ENCODE measurements at places on chromosomes 5 and 9.

- peak; percentile 46 for DNase-seq
Observed at GRCh38 chr9:75087289-75087823, 599 bp downstream of the NMRK1 start.

- no peak for DNase-seq
Observed at GRCh38 chr5:135055396-135055795, 21.4 kb upstream of the PITX1 start.

DNA sequence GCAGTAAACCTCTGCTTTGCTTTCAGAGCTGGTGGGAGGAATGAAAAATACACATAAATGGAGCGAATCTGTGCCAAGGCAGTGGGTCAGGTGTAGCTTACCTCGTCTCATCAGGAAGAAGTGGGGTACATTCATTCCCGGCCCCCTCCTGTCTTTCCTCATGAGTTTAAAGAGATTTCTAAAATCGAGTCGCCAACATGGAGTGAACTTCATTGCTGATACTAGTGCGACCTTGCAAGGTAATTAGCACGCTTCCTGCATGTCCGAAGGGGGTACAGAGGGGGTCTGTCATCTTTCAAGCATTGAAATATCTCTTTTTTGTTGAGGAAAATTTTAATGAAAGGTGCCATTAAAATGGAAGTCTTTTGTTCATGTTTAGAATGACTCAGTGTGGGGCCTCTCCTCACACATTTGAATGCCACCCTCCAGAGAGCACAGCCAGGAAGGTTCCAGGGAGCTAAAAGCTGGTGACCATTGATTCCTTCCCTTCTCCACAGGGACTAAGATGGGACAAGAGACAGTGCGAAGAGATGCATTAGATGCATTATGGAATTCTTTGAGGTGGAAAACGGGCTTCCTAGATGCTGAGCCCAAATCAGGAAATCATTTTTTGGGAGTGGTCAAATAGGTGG lies 114.2 kb downstream of the IRX1 start:
- DNase-seq = no peak

- DNase-seq = no peak
Observed at GRCh38 chr5:38013107-38013506, 173.3 kb upstream of the GDNF start.

GRCh38 chr5:95728494-95729114 lies 2.5 kb upstream of the RHOBTB3 start:
- DNase-seq = no peak

DNA sequence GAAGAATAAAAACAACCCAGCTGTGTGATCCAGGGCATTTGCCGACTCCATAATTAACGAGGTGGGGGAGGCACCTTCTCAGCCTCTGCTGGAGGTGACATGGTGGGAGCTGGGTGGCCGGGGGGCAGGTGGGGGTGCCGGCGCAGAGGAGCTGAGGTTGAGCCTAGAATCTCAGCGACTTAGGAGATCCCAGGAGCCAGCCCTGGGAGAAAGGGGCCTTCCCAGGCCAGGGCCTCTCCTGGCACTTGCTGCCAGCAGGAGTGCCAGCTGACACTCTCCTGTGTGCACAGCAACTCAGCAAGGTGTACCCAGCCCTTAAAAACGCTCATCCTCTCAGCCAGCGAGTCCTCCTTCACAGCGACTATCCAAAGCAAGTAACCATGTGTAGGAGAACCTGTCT lies 62.8 kb upstream of the FCN1 start:
- no peak for DNase-seq

GRCh38 chr5:177132136-177133095 lies 1.2 kb upstream of the NSD1 start:
- DNase-seq = peak; percentile 21

GRCh38 chr5:56774957-56775356 lies 40.4 kb upstream of the MAP3K1 start:
- no peak for DNase-seq

DNA sequence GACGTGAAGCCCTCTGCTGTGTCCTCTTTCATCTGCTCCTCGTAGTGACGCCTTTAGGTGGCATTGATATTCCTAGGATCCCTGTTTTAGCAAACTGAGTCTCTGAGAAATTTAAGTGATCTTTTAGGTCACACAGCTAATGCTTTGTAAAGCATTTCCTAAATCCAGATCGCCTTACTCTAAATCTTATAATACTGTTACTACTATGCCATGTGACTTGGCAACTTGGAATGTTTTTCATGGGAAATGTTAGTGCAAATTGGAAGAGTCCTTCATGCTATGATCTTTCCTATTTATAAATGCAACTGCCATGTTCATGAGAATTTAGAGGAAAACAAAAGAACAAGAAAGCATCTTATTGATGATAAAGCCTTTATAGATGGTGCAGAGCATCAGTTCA lies 212.2 kb downstream of the TRIO start:
- DNase-seq = no peak

DNA sequence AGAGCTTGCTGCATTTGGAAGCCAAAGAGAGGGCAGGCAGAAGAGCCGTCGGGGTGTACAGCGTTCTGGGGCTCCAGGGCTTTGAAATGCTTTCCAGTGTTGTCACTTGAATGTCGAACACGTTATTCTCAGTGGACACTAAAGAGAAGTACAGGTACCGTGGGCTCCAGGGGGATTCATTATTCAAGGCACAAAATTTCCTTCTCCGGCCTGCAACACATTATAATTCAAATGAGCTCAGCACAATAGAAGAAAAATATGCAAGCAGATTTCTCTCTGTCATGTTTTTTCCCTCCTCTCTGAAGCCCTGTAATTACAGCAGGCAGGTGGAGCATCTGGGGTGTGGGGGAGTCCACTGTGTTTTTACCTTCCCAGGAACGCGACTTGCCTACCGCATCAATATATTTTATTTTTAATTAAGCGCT lies 293.1 kb downstream of the ZSWIM6 start:
- no peak for DNase-seq

DNA sequence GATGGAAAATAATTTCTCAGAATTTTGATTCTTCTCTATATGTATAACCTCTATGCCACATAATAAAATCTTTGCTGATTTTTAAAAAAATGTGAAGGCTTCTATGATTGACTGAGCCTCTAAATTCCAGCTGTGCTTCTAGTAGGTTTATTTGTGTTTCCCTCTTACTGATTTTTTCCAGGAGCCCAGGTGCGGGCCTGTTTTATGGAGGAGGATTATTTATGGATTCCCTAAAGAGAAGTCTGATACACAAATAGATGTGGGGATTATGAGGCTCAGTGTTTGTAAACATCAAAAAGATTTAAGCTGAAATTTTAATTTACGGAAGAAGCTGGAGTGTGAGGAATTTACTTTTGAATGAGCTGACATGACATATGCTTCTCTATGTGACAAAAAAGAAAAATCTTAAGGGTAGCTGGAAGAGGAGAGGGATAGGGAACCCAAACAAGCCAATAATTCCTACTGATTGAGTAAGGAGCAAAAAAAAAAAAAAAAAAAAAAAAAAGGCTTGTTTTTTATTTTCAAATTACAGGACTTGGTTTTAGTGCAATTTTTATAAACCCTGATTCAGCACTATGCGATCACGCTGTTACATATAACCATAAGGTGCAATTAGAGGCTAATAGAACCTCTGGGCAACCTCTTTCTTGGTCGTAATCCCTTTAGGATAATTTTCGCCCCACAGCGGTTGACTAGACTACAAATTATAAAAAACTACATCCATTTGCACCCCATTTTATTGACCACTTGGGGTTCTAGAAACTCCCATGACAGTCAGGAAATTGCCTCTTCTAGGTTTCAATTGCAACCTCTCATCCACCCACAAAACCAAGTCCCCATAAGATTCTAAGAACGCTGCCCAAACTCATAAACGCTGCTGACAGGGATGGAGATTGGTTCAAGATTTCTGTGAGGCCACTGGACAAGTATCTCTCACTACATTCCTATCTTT lies 44.4 kb upstream of the RAI14 start:
- DNase-seq = no peak

DNA sequence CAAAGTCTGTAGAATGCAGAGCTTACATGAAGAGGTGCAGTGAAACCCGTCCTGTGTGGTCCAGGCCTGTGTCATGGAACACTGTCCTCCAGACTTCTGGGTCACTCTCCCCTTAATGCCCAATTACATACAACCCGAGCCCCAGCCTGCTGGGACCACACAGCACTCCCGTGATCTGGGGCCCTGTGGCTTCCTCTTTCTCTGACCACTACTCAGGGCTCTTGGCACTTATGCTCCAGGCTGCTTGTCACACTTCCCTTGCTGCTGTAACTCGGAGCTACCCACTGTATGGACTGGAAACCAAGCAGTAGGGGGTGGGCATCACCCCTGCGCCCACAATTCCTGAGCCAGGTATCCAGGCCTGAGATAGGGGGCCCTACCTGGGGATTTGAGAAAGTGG lies 10.3 kb upstream of the IL3 start:
- DNase-seq = no peak

DNA sequence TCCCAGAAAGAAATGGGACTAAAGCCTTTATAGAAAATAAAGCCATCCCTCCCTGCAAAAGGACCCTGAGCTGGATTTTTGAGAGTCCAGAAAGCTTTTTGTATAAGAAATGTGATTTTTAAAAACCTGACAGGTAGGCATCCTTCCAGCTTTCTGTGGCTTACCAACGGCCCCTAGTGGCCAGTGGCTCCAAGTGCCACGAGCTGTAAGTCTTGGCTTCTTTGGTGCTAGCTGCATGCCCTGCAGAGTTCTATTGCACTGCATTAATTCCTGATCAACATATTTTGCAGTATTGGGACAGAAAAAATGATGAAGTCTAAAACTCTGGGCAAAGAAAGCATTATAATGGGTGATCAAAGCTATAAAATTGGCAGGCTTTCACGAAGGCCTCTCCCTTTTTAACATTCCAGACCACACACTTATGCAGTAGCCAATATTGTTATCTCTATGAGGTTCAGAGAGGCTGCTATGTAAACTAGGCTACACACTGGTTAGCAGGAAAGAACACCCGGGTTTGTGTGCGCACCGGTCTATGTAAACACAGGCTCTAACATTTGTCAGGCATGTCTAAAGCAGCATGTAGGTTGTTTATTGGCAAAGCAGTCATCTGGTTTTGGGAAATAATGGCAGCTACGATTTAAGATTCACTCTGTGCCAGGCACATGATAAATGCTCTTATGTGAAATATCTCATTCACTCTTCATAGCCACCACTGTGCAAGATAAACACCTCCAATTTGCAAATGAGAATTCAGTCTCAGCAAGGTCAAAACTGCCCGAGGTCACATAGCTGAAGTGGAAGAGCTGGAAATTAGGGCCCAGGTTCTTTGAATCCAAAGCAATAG lies 55.2 kb downstream of the NMUR2 start:
- DNase-seq = peak; percentile 6

DNA sequence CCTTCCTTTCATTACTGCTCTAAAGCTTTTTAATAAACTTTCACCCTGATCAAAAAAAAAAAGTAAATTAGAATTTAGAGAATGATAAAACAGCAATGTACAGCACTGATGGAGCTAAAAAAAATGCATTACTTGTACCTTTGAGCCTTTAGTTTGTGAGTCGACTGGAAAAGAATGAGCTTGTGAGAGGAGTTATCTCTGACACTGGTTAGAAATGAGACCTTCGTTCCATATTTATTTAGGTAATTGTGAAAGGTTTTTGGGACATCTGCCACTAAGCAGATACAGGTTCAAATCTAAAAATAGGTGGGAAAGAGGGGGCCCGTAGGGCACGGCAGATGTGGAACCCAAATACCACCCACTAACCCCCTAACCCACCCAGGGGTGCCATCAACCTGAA lies 376.8 kb downstream of the ICE1 start:
- DNase-seq = no peak

- DNase-seq = no peak
Observed at GRCh38 chr5:54379590-54379989, 69.2 kb upstream of the ARL15 start.

- DNase-seq = peak; percentile 88
Observed at GRCh38 chr5:98428806-98429205, 344.7 kb upstream of the RGMB start.

- no peak for DNase-seq
Observed at GRCh38 chr9:136696502-136696901, 9.2 kb upstream of the AGPAT2 start.

DNA sequence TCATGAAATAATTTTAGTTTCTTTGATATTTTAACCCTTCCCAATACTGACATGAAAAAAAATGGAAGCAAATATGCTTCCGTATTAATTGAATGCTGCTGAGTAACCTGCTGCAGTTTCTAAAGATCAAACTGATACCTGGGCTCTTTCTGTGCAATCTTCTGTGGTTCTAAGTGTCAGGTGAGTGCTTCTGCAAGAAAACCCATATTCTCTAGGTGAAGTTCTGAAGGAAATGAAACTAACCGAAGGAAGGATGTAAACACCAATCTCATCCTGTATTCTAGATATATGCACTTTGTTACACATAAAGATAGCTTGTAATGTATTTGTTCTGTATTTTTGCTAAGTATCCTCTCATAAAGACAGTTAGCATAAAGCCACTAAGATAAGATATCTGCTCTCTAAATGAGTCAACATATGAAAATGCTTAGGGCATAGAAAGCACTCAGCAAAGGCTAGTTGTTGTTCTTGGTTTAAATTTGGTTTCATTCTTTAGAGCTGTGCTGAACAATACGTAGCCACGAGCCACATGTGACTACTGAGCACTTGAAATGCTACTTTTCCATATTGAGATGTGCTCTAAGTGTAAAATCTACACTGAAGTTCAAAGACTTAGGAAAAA lies 52.0 kb downstream of the ITGA2 start:
- peak; percentile 17 for DNase-seq

DNA sequence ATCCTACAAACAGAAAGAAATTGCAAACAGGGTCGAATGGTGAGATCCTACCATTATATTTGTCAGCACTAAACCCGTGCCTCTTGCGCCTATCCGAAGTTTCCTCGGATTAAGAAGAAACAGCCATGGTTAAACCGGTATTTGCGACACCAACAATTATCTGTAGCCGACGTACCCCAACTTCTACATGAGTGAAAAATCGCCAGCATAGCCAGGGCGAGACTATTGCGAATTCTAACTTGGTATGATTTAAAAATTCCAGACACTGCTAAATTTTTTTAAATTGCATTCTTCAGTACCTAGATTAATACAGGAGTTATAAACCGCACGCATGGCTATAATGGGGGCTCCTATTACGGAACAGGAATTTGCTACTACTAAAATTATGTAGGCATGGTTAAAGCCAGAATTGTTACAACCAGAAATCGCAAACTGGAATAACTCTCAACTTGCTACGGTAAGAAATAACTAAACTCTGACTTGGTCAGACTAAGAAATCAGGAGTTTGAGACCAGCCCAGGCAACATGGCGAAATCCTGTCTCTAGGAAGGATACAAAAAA lies 25.3 kb upstream of the ANXA2R start:
- DNase-seq = no peak

GRCh38 chr5:120327180-120327579 lies 136.9 kb upstream of the PRR16 start:
- DNase-seq = no peak

DNA sequence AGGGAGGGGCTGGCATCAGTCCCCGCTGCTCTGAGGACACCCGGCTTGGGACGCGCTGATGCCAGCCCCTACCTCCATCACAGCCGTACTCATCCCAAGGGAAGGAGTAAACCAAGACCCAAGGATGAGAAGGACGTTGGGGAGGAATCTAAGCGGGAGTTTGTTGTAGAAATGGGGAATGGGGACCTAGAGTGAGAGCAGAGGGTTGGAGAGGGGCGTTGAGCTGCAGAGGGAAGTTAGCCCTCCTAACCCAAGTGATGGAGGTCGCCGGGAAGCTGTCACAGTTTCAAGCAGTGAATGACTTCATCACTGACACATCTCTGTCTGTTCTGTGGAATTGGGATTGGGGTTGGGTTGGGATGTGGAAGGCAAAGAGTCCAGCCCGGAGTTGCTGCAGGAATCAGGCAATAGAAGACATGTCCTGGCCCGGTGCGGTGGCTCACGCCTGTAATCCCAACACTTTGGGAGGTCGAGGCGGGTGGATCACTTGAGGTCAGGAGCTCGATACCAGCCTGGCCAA lies 759 bp upstream of the SUSD1 start:
- no peak for DNase-seq
